Spleen (tissue), 13 donors: ENCODE measurements at places on chromosomes 11 and 22. TPM values are rescaled to one million over a fixed set of nuclear protein-coding genes. Genes with fewer than 3 reads are reported as not detected.

The MYO18B gene
- total RNA-seq = 0.20 TPM

The CCDC87 gene
- 0.79 TPM for total RNA-seq

DNA sequence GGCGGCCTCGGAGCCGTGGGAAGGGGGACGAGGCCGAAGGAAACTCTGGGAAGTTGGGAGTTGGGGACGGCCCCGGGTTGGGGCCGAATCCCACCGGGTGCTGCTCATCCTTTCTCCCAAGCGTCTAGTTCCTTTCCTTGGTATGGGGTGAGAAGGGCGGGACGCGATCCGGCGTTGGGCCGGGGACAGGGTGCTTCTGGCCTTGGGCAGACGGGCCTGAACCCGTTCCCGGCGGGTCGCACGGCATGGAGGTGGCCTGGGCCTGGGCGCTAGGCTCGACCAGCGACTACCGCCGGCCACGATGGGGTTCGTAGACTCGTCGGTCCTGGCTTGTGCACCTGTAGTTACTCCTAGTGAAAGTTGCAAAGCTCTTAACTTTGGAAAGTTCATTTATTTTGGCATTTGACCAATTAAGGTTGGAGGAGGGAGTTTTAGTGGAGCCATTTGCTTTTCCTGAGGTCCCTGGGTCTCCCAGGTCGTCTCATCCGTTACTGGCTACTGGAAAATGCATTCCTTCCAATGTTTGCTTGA lies 1.0 kb downstream of the SYT9 start:
- no peak overlapping the region for H3K4me3 ChIP-seq
- no peaks in the 10 kb centered on the region for H3K36me3 ChIP-seq
- DNase-seq = no peak
- H3K27me3 ChIP-seq = peaks cover 44% of the 10 kb centered on the region
- H3K4me1 ChIP-seq = peaks cover 15% of the 10 kb centered on the region
- H3K27ac ChIP-seq = no peak overlapping the region

DNA sequence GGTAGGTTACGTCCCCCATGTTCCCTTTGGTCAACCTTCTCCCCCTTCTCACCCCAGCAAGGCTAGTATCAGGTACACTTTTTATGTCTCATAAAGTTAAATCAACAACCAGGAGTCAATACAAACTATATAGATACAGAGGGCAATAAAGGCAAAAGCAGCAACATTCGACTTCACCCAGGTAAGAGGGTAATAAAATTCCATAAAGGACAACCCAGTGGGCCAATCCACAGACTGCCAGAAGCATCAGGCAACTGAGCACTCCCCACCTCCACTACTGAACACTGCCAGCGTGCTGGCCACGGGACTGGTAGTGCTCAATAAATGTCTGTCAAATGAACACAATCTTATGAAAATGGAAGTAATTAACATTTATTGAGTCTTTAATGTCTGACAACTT lies 5.1 kb upstream of the MS4A18 start:
- no peaks in the 10 kb centered on the region for H3K27me3 ChIP-seq
- H3K4me3 ChIP-seq = no peak overlapping the region
- no peaks in the 10 kb centered on the region for H3K36me3 ChIP-seq

DNA sequence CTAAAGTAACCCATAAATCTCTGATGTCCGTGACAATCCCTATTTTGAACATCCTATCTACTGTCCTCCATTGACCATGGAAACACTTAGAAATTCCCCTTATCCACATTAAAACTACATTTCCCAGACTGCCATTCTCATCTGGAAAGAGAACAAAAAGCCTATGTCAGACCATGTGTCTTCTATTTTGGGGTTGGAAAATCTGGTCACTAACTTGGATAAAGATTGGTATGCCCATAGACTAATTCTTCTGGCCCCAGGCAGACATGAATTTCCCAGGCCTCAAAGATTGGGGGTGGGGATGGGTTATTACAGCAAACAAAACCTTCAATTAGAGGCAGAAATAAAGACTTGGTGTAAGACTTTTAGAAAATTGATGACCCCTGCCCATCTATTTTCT lies 30.9 kb upstream of the CREB3L1 start:
- no peak overlapping the region for H3K27ac ChIP-seq
- peaks cover 19% of the 10 kb centered on the region for H3K4me1 ChIP-seq
- H3K4me3 ChIP-seq = no peak overlapping the region
- no peak for DNase-seq
- no peaks in the 10 kb centered on the region for H3K36me3 ChIP-seq

- H3K4me1 ChIP-seq = peaks cover 24% of the 10 kb centered on the region
- no peak for DNase-seq
- H3K4me3 ChIP-seq = no peak overlapping the region
- H3K27me3 ChIP-seq = no peaks in the 10 kb centered on the region
These were observed 34.9 kb downstream of the RSPH14 start for GRCh38 chr22:23106906-23107367.
